Upper lobe of left lung (tissue), 6 donors: ENCODE measurements at places on chromosomes 6 and 20. TPM values are rescaled to one million over a fixed set of nuclear protein-coding genes. Genes with fewer than 3 reads are reported as not detected.

DNA sequence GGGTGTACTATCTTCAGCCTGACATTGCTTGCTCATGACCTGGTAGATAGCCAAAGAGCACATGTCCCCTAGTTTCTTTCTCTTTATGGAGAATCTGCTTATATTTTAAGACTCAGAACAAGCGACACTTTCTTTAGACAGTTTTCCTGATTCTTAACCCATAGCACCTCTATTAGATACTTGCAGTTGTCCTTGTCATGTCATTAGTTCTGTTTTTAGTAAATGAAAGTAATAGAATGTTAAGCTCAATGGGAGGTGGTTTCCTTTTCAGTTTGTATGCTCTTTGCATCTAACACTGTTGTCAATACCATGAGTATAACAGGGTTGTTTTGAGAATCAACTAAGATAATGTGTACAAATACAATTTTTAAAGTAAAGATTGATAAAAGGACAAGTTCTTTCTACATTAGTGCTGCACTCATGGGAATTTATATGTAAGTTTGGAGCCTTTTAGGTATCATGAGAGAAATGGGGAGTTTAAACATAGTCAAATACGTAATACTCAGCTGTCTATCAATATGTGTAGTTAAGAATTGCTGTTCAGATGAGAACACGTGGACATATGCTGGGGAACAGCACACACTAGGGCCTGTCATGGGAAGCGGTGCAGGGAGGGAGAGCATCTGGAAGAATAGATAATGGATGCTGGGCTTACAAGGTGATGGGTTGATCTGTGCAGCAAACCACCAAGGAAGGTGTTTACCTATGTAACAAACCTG is 124.3 kb downstream of the GRM1 start:
- no peak overlapping the region for H3K4me3 ChIP-seq
- H3K36me3 ChIP-seq: no peaks in the 10 kb centered on the region
- H3K27me3 ChIP-seq: no peaks in the 10 kb centered on the region

DNA sequence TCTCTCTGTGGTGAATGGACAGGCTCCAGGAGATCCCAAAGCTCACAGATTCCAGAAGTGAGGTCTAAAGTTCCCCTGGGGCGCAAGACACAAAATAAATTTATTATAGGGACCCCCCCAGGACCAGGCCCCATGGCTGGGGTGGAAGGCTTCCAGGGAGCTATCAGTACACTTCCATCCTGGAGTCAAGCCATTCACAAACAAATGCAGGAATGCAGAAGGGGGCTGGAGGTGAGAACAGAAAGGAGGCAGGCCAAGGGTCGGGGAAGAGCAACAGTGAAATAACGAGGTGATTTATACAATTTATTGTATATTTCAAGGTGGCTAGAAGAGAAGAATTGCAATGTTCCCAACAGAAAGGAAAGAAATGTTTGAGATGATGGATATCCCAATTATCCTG is 126.9 kb downstream of the LY86 start:
- H3K27me3 ChIP-seq: no peaks in the 10 kb centered on the region
- no peak for DNase-seq
- H3K4me3 ChIP-seq: no peak overlapping the region

GRCh38 chr6:152380351-152380767 is 256.8 kb downstream of the SYNE1 start:
- peak overlapping the region; percentile 21 for H3K4me3 ChIP-seq
- DNase-seq: no peak
- H3K27ac ChIP-seq: peak overlapping the region; percentile 88
- no peaks in the 10 kb centered on the region for H3K27me3 ChIP-seq
- H3K4me1 ChIP-seq: no peaks in the 10 kb centered on the region

The ALDH5A1 gene
- 13.2 TPM for total RNA-seq

- no peaks in the 10 kb centered on the region for H3K4me1 ChIP-seq
- no peaks in the 10 kb centered on the region for H3K36me3 ChIP-seq
- DNase-seq: peak; percentile 58
- no peak overlapping the region for H3K27ac ChIP-seq
- H3K27me3 ChIP-seq: no peaks in the 10 kb centered on the region
Measured at GRCh38 chr6:6969761-6970223, 138.0 kb upstream of the RREB1 start.

The TPD52L2 gene
- 64.2 TPM for total RNA-seq
